ENCODE measurements at places on chromosomes 4 and X.

DNA sequence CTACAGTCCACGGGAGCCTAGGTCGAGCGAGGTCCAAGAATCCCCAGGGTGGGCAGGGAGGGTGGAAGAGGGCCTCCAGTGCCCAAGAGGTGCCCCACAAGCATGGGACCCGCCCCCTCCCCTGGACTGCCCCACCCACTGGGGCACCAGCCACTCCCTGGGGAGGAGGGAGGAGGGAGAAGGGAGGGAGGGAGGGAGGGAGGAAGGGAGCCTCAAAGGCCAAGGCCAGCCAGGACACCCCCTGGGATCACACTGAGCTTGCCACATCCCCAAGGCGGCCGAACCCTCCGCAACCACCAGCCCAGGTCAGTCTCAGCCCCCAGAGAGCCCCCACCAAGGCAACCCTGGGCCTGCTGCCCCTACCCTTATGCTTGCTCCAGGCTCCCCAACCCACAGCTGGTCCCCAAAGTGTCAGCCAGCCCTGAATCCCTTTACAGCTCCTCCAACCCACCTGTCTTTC lies at the start of gene GATA1:
GATA1 (plus strand) TSS at position 250 of the 460 bp plus-strand sequence. CDS start 4,520 bp downstream, outside the sequence.
- DNase-seq = no peak

DNA sequence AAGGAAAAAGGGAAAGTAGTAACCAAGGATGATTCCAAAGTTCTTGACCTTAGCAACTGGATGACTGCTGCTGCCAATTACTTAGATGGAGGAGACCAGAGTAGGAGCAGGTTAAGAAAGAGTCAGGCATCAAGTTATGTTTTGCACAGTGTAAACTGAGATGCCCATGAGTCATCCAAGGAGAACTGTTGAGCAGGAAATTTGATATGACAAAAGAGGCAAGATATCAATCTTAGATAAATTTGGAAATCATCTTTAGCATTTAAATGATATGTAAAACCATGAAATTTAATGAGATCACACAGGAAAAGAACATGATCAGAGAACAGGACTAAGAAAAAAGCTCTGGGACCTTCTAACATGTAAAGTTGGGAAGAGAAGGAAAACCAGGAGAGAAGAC lies 361.3 kb downstream of the OPHN1 start:
- no peak for DNase-seq

GRCh38 chr4:1834047-1834775 lies 21.7 kb downstream of the LETM1 start:
- no peak for DNase-seq

DNA sequence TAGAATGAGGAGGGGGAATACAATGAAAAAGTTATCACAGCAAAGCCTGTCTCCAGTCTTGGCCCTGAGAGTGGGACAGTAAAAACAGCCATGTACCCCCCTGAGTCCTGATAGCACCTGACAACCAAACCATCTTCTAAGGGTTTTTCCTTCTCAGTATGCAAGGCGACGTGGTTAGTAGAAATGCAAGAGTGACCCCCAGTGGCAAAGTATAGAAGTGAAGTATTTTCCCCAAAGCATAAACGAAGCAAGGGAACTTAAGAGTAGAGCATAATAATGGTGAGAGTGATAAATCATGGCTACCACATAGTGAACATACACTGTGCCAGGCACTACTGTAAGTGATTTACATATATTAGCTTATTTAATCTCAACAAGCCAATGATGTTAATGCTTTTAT lies 52.8 kb downstream of the FAM47C start:
- DNase-seq = peak; percentile 61

DNA sequence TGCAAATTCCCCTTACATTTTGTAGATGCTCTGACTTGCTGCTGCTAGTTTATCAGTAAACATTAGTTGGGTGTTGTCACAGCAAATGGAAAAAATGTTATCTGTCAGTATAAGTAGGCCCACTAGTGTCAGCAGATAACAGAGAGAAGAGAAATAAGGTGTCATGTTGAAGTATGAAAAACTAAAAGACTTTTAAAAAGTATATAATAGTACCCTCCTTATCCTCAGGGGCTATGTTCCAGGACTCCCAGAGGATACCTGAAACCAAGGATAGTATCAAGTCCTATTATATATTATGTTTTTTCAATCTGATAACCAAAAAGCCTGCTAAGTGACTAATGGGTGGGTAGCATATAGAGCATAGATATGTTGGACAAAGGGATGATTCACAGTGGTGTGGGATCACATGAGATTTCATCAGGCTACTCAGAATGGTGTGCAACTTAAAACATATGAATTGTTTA lies 11.6 kb upstream of the BMP2K start:
- peak; percentile 55 for DNase-seq

DNA sequence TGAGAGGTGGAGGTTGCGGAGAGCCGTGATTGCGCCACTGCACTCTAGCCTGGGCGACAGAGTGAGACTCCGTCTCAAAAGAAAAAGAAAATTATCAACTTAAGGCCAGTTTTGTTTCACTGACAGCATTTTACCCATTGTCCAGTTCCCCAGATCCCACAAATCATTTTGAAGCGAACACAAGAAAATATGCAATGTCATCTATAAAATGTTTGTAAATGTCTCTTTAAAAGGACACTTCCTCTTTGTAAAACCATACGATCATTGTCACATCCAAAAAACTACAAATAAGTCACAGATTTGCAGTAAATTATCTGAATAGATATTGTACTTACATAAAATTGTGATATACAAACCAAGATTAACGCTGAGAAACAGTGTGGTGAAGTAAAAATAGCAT lies 147.6 kb downstream of the ATRX start:
- DNase-seq = no peak

GRCh38 chr4:152586668-152587067 lies 50.8 kb upstream of the FBXW7 start:
- no peak for DNase-seq

DNA sequence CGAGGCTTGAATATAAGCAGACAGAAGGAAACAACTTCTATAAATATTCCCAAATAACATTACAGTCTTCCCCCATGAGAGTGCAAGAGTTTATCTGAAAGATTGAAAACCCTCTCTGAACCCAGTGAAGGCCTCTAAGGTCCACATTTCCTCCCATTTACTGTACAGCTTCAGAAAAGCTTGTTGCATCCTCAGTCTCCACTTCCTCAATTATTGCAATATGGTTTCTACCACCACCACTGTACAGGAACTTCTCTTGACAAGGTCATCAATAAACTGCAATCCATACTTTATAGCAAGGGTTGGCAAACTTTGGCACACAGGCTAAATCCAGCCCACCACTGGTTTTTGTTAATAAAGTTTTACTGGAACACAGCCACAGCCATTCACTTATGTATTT lies 239.0 kb downstream of the THOC2 start:
- no peak for DNase-seq

Measured in RKO (cell line).